ENCODE measurements at places on chromosomes 3 and 15.

DNA sequence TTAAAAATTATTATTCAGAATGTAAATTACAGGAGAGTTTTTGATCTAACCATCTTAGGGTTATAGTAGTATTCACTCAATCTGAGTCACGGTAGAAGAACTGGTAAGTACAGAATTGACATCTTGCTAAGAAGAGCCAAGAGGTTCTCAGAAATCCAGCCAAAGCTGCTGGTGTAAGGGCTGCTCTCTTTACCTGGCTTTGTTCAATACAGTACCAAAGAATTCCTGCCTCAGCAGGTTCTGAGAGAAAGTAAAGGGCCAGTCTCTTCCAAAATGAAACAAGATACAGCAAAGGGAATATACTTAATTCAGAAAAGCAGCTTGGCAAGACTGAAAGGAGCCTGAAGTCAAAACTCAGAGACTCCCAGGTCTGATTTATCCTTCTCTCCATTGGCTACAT is 193.1 kb downstream of the TNIK start:
- H3K36me3 ChIP-seq: peaks cover 3% of the 10 kb centered on the region
- no peaks in the 10 kb centered on the region for H3K27me3 ChIP-seq
- peak overlapping the region; percentile 90 for H3K27ac ChIP-seq
- peaks cover 73% of the 10 kb centered on the region for H3K4me1 ChIP-seq

DNA sequence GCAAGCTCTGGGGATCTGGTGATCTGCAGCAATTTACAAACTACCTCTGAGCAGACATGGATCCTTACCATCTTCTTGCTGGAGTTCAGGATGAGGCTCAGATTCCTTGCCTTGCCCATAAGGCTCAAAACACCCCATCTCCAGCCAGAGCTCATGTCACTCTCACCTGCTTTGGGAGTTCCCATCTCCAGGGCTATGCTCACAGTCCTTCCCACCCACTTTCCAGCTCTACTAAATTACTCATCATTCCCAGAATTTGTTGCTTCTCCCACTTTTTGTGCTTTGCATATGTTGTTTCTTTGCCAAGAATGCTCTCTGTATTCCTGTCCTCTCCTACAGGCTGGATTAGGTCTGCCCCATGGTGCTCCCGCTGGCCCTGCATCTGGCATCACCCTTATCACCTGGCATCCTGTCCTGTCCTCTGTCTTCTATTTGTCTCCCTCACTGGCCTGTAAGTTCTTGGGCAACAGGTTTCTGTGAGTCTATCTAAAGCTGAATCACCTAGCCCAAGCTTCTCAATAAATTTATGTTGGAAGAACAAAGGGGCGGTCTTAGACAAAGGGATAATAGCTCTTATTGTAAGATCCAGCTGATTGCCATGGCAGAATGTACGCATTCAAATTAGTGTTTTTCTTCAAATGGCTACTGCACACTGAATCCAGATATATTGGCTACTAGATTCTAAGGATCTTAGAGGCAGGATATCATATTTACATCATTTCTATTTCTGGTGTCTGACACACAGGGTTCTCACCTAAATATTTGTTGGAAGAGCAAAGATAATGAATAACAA is 179.2 kb downstream of the CLSTN2 start:
- no peak overlapping the region for H3K27ac ChIP-seq
- H3K36me3 ChIP-seq: no peaks in the 10 kb centered on the region
- no peak for DNase-seq

DNA sequence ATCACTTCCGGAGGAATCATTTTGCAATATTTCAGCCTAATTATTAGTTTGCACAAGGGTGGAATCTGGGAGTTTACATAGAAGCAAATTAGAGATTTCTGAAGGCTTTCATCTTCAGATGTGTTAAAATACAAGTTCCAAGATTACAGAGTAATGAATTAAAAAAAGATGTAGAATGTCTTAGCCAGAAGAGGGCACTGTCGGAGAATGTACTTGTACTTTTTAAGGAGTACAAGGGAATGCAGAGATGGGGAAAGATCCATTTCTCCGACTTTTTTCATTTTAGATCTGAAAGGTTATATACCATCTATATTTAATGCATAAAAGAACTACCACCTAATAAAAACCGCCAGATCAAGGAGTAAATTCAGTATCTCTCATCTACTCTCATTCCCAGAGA is 43.1 kb upstream of the WDR5B start:
- H3K27ac ChIP-seq: no peak overlapping the region
- H3K4me1 ChIP-seq: peaks cover 3% of the 10 kb centered on the region
- H3K36me3 ChIP-seq: peaks cover 23% of the 10 kb centered on the region
- DNase-seq: no peak
- H3K4me3 ChIP-seq: no peak overlapping the region
- H3K27me3 ChIP-seq: no peaks in the 10 kb centered on the region

DNA sequence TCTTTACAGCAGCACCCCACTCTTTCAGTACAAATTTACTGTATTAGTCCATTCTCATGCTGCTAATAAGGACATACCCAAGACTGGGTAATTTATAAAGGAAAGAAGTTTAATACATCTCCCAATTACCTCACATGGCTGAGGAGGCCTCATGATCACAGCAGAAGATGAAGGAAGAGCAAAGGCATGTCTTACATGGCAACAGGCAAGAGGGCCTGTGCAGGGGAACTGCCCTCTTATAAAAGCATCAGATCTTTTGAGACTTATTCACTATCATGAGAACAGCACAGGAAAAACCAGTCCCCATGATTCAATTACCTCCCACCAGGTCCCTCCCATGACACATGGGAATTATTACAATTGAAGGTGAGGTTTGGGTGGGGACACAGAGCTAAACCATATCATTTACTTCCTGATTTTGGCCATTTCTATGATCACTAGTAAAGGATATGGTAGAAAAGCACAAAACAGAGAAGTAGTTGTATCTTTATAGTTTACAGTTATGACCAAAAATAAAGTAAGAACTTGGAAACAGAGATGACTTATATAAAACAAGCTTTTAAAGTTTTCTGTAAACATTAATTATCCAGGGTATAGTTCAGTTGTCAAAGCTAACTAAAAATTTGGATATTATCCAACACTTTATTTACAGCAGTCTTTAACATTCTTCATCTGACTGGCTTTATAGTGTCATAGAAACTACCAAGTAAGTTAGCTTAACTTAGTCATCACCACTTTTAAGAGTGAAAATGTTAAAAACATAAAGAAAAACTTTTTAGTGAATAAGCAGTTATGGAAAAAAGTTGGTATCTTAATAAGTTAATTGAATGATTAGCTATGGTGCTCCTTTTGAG is 40.2 kb downstream of the P2RY1 start:
- H3K4me1 ChIP-seq: no peaks in the 10 kb centered on the region
- H3K4me3 ChIP-seq: no peak overlapping the region
- no peak overlapping the region for H3K27ac ChIP-seq
- no peaks in the 10 kb centered on the region for H3K27me3 ChIP-seq

DNA sequence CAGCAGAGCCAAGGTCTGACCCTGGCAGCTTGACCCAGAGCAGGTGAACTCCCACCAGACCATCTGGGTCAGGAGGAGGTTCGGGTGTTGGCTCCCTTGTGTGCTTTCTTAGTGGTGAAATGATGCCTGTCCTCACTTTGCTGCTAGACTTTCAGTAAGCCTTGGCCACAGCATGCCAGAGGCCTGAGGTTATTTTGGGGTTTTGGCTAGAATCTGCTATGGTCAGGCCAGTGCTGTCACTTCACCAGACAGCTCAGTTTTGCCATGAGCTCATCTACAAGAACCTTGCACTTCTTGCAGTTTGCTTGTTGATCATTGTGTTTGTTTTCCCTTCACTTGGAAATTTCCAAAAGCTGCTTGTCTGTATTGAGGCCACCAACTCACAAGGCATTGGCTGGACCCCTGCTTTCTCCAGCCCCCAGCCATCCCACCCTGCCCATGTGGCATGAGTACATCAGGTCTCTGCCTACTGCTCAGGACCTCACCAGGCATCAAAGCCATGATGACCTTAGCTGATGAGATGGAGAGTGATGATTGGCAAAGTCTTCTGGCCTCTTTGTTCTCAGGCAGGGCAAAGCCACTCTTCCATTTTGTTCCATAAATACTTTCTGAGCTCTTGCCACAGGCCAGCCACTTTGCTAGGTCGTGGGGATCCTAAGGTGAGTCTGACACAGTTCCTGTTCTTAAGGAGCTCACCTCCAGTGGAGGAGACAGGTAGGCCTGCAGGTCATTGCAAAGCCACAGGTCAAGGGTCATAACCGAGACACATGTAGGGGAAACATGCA is 122.6 kb downstream of the ARNT2 start:
- no peaks in the 10 kb centered on the region for H3K4me1 ChIP-seq
- no peak overlapping the region for H3K4me3 ChIP-seq
- no peaks in the 10 kb centered on the region for H3K36me3 ChIP-seq

- DNase-seq: no peak
- no peak overlapping the region for H3K27ac ChIP-seq
- H3K36me3 ChIP-seq: peaks cover 66% of the 10 kb centered on the region
Observed at GRCh38 chr3:63922491-63923199, 10.5 kb upstream of the SCAANT1 start.

DNA sequence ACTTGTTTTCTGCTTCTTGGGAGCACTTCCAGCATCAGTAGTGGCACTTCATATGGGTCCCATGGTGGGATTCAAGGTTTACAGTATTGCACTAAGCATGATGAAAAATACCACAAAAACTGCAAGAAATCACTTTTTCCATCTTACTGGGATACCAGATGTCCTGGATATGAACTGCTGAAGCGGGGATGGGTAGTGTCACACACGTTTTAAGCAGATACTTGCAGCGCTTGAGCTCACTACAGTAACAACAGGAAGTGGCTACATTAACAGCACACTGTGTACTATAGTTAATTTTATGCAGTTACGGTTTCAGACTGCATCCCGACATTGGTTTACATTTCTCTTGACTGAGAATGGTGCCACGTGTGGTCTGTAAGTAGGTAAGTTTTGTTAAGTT is 3.5 kb upstream of the ISG20 start:
- peaks cover 57% of the 10 kb centered on the region for H3K36me3 ChIP-seq
- H3K4me3 ChIP-seq: peak overlapping the region; percentile 69
- H3K4me1 ChIP-seq: peaks cover 81% of the 10 kb centered on the region

DNA sequence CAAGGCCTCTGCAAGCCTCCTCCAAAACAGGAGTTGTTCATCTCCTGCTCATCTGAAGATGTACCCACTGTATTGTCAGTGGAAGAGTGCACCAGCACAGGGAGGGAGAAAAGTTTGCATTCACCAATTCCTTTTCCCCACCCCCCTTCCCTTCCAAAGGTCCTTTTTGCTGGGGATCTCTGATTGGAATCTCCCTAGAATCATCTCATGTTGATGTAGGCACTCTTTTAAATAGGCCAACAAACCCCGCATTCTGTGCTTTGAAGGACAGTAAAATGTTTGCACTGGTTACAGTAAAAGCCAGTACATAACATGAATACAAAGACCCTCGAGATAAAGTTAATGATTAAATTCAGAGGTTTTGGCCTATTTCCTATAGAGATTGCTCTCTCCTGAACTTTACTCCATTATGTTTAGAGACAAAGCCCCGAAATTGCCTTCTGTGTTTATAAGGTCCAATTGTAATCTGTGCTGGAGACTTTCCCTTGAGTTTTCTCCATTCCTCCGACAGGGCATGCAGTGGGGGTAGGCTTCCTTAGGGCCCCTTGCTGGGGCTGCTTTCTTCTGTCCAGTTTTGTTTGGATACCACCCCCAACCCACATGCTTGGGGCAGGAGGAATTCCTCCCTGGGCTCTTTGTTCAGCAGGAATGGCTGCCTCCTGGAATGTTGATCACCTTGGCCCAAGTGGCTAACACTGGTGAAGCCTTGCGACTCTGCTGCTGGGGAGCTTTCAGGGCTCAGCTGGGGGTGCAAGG is 22.5 kb downstream of the TRIM71 start:
- peaks cover 41% of the 10 kb centered on the region for H3K27me3 ChIP-seq
- H3K36me3 ChIP-seq: no peaks in the 10 kb centered on the region
- H3K4me3 ChIP-seq: no peak overlapping the region
- DNase-seq: no peak
- H3K27ac ChIP-seq: no peak overlapping the region

All from activated CD8-positive, alpha-beta memory T cell treated with anti-CD3 and anti-CD28 coated beads, Interleukin-2, amount 10 ng/mL, durations not matched to agents 7 days and 5 days (primary cell).